ENCODE measurements at places on chromosomes 5 and 9.

DNA sequence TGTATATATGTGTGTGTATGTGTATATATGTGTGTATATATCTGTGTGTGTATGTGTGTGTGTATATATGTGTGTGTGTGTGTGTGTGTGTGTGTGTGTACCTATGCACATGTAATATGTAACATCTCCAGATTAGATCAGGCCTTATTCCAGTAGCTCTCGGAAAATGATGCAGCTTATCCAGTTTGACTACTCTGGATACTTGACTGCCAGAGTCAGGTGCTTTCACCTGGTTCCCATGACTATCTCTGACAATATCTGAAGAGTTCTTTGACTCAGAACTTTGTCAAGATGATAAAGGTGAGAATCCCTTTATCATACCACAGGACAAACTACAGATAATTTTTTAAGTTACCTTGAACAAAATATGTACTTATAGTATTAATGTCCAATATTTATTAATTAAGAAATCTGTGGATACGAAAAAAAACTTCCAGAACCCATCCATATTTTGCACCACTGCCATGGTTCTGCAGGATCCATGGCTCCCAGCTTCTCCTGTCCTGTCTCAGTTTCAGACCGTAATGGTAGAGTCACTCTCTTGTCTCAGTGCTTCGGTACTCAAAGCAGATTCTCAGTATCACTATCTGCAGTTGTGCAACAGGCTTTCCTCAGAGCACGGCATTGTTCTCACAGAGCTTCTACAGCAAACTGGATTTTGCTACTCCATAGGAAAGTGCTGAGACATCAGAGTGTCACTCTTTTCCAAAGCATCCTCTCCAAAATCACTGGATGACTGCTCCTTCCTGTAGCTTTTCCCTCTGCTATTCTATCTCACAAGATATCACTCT is 164.4 kb upstream of the SLC12A2 start:
- DNase-seq: no peak

- no peak for DNase-seq
Measured at GRCh38 chr5:89981878-89982773, 427.4 kb downstream of the CETN3 start.

DNA sequence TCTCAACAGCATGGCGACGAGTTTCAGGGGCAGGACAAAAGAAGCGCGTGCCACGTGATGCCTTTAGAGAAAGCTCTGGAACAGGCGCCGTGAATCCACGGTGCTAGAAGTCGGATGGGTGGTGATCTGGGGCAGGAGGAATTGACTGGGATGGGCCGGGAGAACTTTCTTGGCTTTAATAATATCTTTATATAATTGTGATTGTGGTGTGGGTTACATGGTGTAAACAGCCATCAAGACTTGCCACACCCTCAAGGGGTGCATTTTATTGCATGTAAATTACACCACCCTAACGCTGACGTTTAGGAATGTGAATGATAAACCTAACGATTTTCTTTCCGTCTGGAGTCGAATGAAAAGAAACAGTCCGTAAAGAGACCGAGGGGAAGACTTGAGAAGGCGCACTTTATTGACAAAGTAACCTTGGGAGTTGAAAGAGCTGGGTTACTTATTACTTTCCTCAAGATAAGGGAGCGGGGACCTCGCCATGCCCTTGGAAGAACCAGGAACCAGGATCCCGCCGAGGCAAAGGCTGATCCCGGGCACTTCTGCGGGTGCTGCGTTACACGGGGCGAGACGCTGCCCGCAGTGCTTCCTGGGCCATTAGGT is 8.5 kb downstream of the NRARP start:
- no peak for DNase-seq

DNA sequence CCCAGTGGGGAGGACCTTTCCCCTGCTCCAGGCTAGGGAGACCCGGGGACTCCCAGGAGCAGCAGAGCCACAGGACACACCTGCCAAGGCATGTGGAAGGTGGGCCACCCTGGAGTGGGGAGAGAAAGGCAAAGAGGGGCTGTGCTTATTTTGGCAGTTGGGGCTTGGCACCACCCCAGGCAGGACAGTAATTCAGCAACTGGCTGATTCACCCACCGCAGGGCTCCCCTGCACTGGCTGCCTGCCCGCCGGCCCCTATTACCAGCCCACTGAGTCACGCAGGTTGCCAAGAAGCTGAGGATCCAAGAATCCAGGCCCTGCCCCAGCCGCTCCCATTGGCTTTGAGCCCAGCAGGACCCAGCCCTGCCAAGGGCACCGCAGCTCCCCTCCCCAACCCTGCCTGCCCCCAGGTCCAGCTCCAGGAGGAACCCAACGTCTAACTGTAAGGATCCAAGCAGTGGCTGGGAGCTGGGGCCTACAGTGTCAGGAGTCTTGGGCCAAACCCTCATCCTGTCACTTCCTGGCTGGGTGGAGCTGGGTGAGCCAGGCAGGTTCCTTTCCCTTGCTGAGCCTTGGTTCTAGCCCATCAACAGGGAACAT is 14.2 kb upstream of the RALGDS start:
- peak; percentile 31 for DNase-seq

DNA sequence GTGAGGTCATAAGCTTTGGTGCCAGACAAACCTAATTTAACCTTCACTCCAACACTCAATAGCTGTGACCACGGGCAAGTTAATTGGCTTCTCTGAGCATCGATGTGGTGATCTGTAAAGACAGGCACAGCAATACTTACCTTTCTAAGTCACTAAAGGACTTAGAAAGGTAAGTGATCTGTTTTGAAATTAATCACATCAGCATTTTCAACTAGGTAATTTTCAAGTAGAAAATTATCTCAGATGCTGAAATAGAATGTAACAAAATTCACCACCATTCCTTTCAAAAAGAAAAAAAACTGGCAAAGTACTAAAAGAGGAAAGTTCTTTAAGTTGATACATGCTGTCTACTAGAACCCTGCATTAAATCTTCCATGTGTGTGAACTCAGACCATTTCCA is 354.5 kb downstream of the ICE1 start:
- no peak for DNase-seq

- DNase-seq: no peak
Measured at GRCh38 chr9:112042244-112042638, 132.9 kb downstream of the SUSD1 start.

GRCh38 chr5:167802755-167803431 is 488.6 kb upstream of the WWC1 start:
- no peak for DNase-seq

DNA sequence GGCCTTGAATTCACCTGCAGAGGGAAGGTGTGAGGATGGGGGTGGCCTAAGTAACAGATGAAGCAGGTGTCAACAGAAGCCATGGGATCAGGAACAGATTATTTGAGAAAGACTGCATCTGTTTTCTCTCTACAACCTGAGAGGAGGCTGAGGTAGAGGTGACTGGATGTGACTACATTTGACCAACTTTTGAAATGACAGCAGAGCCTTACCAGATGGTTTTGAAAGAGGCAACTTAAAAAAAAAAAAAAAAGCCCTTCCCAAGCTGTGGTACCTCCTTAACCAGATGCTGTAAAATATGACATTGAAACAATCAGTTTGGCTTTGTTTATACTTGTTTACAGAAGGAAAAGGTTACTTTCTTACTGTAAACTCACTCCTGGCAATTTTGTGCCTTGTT is 108.6 kb downstream of the TRIO start:
- DNase-seq: no peak

All from stimulated activated CD4-positive, alpha-beta T cell treated with anti-CD3 and anti-CD28 coated beads, Interleukin-15, amount 100 ng/mL, for 1 hour (primary cell).